Osteocyte (in vitro differentiated cells): ENCODE measurements at places on chromosomes 1 and 21.
A peak's percentile ranks its signal among the peaks of the same experiment; 100 is the strongest.

- peak; percentile 59 for DNase-seq
These were observed 140.5 kb downstream of the ZBTB18 start for GRCh38 chr1:244191581-244191980.

GRCh38 chr1:234550341-234551031 lies 59.5 kb downstream of the IRF2BP2 start:
- peak; percentile 81 for DNase-seq

- no peak for DNase-seq
These were observed 128.4 kb downstream of the CNIH3 start for GRCh38 chr1:224744521-224744920.

DNA sequence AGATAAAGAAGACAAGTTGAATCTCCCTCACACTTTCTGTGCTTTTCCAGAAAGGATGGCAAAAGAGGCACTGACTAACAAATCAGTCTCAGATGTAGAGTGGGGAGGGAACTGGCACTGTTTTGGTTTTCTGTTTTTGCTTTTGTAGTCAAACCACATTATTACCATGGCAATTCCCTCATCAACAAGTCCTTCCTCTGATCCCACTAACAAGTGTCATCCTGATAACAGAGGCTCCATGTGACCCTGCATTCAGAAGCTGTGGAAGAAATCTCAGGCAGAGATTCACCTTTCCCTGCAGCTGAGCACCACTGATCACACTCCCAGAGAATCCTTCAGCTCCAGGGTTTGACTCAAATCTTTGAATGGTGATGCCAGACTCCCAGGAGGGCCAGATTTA lies 203.4 kb downstream of the TNR start:
- DNase-seq = no peak

- no peak for DNase-seq
These were observed 13.2 kb upstream of the ZMYM4 start for GRCh38 chr1:35255276-35255675.

GRCh38 chr1:150150133-150151021 lies 661 bp downstream of the PLEKHO1 start:
- no peak for DNase-seq

GRCh38 chr1:93749487-93749886 lies 67.8 kb upstream of the BCAR3 start:
- no peak for DNase-seq

GRCh38 chr1:167905182-167905581 lies 8.8 kb downstream of the ADCY10 start:
- DNase-seq = no peak

GRCh38 chr1:78275456-78275855 lies 215.3 kb upstream of the PTGFR start:
- DNase-seq = no peak

- DNase-seq = no peak
These were observed 227.2 kb downstream of the KCNJ6 start for GRCh38 chr21:37688952-37689659.

GRCh38 chr1:66140072-66140471 lies 347.4 kb downstream of the PDE4B start:
- no peak for DNase-seq

DNA sequence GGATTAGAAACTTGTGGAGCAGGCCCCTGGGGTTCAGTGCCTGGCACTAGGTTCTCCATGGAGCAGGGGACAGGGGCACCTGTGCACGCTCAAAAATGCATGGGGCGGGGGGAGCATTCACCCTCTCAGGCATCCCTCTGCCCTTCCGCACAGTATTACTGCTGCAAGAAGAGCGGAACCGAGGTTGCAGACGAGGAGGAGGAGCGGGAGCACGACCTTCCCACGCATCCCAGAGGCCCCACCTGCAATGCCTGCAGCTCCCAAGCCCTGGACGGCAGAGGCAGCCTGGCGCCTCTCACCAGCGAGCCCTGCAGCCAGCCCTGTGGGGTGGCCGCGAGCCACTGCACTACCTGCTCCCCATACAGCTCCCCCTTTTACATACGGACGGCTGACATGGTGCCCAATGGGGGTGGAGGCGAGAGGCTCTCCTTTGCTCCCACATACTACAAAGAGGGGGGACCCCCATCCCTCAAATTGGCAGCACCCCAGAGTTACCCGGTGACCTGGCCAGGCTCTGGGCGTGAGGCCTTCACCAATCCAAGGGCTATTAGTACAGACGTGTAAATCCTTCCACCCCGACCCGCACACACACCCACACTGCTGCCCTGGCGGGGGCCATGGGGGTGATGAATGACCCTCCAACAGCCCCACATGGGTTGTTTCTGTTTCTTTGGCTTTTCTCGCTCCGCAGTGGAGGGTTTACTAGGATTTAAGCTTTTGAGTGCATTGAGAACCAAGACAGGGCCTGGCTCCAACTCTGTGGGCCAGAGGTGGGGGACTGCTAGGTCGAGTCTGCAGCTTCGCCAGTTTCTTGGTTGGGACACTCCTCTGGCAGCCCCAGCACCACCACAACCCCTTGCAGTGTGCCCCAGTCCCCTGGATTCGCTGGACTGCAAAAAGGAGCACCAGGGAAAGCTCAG lies 63.7 kb downstream of the TOR1AIP2 start:
- no peak for DNase-seq

GRCh38 chr1:90854397-90854924 lies 137.4 kb upstream of the BARHL2 start:
- DNase-seq = no peak

DNA sequence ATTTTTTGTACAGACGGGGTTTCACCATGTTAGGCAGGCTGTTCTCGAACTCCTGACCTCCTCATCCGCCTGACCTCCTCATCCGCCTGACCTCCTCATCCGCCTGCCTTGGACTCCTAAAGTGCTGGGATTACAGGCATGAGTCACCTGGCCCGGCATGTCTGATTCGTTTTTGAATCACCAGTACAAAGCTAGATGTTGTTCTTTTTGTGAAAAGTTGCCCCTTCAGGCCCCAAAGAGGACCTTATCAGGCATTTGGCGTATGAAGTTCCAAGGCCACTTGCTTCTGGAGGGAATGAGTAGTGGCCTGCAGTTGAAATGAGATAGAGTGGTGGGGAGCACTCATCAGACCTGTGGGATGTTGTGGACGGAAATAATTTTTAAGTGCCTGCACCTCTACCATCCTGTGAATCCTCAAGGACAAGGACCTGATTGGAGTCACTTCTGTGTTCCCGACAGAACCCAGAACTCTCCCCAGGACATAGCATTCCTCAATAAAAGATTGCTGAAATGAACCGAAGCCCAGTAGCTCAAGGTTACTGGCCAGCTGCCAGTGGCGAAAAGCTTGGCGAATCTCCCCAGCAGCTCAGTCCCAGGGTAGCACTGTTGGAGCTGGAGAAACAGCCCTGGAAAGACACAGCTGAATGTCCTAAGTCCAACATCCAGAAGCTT lies 50.1 kb downstream of the NDUFS5 start:
- no peak for DNase-seq

- DNase-seq = no peak
These were observed 30.0 kb downstream of the TNR start for GRCh38 chr1:175713381-175713780.

DNA sequence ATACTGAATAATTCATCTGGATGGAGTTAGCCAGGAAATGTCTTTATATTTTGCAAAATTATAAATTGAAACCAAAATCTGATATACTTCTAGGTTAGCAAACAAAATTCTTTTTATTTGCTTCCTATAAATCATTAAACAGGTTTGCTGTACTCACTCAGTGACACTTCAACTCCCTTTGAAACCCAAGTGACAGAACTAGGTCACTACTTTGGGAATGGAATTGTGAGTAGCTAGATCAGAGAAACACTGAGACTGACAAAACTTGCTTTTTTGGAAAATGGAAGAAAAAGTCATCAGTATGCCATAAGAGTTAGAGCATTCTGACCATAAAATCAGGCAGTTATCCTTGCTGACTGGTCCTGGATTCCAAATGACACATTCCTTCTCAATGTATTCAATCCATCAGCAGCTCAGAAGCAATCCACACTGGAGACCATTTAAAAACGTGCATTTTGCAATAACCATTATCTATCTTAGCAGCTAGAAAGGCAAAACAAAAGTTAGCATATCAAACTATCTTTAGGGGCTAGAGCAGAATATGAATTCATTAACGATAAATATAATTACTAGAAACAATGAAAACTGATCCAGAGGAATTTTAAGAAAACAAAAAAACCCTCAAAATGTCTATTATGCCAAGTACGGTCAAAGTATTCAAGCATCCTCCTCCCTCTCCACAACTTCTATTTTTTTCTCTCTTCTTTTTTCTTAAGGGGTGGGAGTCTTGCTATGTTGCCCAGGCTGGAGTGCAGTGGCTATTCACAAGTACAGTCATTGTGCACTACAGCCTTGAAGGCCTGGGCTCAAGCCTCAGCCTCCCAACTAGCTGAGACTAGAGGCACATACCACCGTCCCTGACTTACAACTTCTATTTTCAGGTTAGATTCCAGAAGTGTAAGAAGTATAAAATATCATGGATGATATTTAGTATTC lies 60.1 kb downstream of the HNRNPR start:
- no peak for DNase-seq

GRCh38 chr1:232610192-232610901 lies 19.6 kb downstream of the SIPA1L2 start:
- no peak for DNase-seq

DNA sequence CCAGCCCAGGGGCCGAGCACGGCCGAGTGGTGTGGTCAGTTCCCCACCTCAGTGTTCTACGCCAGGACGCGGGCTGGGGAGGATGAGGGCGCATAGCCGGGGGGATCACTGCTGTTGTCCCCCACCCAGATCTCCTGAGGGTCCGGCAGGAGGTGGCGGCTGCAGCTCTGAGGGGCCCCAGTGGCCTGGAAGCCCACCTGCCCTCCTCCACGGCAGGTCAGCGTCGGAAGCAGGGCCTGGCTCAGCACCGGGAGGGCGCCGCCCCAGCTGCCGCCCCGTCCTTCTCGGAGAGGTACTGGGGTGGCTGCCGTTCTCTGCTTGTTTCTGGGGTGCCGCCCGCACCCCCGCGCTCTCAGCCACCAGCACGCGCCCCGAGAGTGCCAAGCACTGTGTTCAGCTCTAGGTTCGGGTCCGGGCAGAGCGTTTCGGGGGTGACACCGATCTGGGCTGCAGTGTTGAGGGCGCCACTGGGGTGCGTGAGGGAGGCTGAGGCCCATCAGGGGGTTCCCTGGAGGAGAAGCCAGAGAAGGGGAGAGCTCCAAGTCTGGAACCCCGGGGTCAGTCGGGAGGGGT lies 17.4 kb downstream of the SAMD11 start:
- no peak for DNase-seq

DNA sequence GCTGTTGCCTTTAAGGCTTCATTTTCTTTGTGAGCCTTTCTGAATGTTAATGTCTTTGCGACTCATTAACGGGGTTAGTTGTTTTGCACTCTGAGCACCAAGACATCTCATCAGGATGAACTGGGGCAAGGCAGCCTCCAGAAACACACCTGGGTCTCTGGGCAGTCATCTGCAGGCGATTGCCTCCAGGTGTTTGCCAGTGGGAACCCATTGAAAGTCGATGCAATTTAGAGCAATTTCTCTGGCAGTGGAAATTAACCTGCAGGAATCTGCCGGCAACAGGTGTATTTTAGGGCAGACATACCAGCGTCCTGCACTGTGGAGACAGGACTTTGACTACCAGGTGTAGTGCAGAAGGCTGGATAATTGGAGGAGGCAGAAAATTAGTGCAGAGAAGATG lies 661.0 kb upstream of the PTBP2 start:
- no peak for DNase-seq

GRCh38 chr1:116067566-116067890 lies 43.7 kb upstream of the MAB21L3 start:
- DNase-seq = no peak

DNA sequence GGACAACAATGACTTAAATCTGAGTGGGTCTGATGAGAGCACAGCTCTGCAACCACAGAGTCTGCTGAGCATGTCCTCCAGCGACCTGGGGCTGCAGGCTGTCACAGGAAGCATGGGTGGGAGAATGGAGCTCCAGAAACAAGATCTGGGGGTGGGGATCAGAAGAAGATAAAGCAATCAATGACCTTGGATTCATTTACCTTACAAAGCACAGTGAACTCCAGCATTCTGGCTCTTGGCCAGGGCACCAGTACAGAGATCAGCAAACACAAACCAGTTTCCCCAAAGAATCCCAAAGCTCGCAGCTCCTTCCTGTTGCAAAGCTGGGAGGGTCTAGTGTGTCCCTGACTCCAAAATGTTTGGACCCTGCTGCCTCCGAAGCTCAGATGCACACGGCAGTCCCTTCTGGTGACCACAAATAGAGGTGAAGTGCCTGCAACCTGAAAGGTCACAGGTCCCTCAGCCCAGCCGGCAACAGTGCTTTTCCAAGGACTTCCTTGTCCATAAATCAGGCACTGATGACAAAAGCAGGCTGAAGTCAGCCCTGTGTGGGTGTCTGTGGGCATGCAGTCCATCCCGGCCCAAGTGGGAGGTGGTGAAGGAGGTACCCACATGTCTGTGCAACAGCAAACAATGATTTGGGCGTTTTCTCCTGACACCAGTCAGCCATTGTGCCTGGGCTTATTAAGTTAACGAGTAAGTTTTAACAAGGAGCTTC lies 76.1 kb downstream of the SH3BGR start:
- no peak for DNase-seq

DNA sequence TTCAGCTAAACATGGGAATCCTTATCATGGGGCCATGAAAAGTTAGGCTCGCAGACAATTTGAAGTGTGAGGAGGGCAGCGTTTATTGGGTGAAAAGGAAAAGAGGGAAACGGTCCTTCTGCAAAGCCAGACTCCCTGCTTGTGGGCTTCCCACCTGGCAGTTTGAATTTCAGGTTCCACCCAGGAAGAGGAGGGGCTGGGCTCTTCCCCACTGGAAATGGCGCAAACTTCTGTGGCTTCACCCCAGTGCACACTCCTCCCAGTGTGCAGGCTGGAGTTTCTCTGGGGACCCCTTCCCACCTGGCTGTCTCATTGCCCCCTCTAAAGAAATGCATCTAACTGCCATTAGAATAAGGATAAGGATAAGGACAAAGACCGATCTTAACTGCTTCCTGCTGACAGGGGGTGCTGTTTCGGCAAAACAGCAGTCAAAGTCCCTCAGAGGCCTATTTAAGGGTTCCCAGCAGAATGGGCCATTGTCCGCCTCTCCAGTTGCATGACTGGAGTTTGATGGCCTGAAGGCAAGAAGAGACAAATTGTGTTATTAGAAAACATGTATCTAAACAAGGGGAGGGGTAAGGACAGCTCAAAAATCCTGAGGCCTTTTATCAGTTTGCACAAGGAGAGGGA lies 20.4 kb downstream of the AIM2 start:
- DNase-seq = no peak

DNA sequence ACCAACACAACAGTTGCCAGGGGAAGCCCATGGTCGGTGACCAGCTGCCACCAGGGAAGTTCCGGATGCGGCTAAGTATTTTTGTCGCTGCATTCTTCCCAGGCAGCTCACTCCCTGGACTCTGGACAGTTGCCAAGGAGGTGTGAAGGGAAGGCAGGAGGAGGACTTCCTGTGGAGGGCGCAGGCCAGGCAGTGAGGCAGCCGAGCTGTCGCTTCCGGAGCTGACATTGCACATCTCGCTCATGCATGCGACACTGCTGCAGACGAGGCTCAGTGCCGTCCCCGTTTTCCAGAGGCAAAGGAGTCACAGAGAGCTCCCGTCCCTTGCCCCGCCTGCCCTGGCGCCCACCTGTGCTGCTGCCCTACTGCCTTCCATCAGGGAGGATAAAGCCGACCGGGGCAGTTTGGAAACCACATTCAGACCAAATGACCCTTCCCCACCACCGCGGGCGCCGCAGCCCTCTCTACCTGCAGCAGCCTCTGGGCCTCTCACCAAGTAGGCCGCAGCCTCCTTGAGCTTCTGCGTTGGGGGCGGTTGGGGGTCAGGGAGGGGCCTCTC lies 81.4 kb downstream of the NENF start:
- no peak for DNase-seq
